ENCODE measurements at places on chromosomes 3 and 15. TPM values are rescaled to one million over a fixed set of nuclear protein-coding genes. Genes with fewer than 3 reads are reported as not detected.

The REC114 gene
- not detected for total RNA-seq

The LHFPL4 gene
- not detected for total RNA-seq

The CPLX3 gene
- not detected for total RNA-seq

DNA sequence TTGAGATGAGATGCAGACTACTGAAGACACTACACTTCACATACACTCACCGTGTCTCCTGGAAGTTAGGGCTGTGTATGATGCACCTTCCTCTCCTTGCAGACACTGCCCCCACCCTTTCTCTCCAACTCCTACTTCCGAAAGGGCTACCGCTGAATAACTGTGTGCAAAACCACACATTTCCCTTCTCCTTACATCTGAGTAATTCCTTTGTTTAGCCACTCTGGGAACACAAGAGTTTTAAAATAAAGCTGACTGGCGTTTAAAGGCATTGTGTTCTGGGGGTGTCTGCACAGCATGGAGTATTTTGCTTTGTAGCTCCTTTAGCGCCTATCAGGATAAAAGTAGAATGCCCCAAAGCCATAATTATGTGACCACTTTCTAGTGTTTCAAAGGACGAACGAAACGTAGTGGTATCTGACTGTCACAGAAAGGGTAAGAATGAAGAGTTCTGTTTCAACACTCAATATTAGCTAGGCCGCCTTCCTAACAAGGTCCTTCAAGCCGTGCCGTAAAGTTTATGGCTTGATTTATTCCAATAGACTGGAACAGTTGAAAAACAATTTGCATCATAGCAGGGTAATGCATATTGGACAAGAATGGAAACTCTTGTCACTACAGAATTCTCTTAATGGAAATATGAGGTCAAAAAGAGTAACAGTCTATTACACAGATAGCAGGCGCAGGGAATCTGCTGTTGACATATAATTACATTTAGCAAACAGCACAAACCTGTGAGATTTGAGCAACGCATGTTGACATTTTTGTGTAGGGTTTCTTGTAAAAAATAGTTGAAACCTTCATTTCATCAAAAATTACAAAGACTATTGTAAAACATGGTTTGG is 619.9 kb downstream of the FOXP1 start:
- DNase-seq: no peak

DNA sequence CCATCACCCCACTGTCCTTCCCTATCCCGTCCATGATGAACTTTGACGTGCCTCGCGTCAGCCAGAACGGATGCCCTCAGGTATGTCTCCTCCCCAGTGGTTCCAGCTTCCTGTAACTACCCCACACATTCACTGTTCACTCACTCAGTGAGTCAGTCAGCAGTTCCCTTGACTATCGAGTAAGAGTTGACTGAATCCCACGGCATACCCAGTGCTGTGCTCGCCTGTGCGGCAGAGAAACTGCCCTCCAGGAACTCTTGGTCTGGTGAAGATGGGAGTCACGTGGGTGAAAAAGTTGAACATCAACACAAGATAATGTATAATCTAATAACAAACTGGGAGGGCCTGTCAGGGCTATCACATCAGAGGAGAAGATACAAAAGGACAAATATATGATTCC is 36.7 kb downstream of the CCDC33 start:
- DNase-seq: peak; percentile 25

DNA sequence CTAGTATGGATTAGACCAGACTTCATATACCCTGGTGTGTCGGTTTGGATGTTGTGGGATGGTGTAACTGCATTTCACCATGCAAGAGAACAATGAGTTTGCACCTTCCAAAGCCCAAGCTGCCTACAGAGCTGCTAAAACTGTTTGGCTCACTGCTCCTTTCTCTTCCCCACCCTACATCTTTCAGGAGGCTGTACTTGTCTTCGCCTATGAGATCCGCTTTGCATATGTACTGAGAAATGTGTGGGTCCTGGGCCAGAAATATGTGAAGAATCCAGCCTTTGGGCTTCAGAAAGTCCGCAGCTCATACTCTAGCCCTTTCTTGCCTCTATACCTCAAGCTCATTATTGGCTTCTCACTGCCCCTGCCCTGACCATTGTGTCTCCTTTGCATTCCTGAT is 1060.0 kb downstream of the NTRK3 start:
- no peak for DNase-seq

GRCh38 chr15:80115021-80115420 is 37.8 kb upstream of the FAH start:
- DNase-seq: no peak

GRCh38 chr15:51229907-51230330 is 108.5 kb downstream of the CYP19A1 start:
- DNase-seq: peak; percentile 41

DNA sequence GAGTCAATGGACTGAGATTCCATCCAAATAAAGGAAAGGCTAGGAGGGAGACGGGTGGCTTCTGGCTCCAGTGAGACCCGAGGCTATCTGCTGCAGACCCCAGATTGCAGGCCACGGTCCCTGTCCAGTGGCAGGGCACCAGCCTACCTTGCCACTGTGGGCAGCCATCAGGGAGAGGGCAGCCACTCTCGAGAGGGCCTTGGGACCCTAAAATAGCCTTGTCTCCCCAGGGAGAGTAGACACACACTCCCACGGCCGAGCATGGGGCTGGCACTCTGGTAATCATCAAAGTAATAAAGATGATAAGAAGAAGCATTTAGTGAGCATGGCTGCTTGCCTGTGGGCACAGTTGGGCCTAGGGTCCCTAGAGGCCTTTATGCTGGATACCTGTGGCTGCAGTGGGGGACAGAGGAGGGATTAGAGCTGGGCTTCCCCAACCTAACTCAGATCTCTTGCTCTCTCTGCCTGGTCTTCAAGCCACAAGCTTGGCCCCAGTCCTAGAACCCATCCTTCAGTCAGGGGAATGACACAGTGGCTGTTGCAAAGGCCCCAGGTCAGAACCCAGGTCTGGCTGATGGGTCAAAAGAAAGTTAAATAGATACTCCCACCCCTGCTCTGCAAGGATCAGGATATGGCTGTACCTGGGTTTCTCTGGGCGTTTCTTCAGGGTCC is 9.2 kb upstream of the VIPR1 start:
- DNase-seq: no peak

DNA sequence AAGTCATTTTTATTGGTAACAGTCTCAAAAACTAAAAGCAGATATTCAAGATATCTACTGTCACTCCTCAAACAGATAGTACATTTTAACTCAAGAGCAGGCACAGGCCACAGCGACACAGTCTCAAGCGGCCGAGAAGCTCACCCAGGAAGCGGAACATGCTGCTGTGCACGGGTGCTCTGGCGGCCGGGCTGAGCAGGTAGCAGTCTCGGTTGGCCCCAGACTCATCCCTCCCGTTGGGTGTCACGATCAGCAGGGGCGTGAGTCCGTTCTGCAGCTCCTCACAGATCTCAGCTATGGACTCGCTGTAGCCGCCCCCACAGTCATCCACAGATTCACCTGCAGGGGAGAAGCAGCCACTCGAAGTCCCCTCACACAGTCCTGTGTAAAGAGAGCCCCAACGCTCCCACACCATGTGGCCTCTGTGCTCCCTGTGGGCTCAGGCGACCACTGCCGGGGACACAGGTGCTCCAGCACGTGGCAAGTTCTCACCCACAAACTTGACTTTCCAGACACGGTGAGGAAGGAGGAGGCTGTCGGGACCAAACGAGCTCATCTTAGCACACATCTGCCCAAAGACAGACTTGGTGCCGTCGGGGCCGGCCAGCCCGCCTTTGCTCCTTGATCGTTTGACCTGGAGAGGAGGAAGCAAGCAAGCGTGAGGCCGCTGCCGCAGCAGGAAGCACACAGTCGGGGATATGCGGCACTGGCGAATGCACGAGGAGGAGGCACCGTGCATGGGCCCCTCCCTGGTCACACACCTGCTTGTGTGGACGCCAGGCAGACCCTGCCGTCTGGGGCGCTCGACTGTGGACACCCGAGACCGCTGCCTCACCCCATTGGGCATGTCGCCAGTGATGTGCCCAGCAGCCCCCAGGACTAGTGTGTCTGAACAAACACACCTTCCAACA is 17.7 kb upstream of the OCA2 start:
- DNase-seq: no peak

DNA sequence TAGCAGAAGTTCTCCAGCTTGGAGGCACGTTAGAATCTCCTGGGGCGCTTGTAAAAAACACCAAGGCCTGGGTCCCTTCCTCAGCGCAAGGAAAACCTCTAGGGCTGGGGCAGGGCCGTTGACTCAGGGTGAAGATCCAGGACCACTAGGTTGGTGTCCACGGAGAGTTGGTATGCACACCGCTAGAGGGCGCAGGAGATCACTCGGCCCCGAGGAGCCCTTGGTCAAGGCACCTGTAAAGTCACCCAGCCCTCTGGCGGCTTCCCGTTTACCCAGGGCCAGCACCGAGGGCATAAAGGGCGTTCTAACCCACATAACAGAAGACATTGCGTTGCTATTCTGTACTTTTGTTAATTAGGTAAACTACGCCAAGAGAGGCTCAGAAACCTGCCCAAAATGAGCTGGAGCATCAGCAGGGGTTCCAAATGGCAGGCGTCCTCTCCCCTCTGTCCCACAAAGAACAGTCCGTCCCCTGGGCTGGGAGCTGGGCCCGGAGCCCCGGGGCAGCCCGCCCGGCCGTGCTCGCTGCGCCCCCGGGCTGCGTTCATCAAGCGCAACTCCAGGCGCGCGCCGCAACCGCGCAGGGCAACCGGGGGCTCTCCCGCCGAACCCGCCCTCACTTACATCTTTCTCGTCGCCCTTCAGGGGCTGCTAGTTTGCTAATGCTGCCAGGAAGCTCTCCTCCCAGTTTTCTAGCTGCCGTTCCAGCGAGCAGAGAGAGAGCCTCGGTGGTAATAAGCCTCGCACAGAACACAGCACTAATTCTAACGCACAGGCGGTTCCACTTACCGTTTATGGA is 332.1 kb downstream of the ARRDC4 start:
- DNase-seq: peak; percentile 22

DNA sequence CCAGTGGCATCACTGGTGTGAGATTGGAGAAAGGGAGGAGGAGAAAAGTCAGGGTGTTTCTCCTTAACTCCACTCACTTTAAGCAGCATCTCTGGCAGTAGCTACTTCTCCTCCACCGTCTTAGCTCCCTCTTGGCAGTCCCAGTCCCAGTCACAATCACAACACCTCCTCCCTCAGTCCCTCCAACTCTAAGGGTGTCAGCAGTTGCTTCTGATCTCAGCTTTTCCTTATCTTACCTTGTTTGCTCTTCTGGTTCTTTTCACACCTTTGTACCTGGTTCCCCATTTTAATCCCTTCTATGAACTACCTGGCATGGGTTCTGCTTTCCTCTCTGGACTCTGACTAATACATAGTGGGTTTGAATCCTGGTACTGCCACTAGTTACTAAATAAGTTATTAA is 188.3 kb upstream of the CTDSPL start:
- no peak for DNase-seq

- DNase-seq: no peak
Observed at GRCh38 chr3:131806736-131807135, 228.1 kb downstream of the CPNE4 start.

Measured in bronchial epithelial cell (primary cell).